ENCODE measurements at places on chromosomes 5 and 9. TPM values are rescaled to one million over a fixed set of nuclear protein-coding genes. Genes with fewer than 3 reads are reported as not detected.

Gene GPR151
- total RNA-seq = not detected

Gene PRLR
- not detected for total RNA-seq

Gene SOX30
- not detected for total RNA-seq

Gene PPP2R2B
- 1.8 TPM for total RNA-seq

Gene ORM2
- total RNA-seq = not detected

Gene RAI14
- 38.0 TPM for total RNA-seq

Gene ACTBL2
- total RNA-seq = 0.04 TPM

Gene SLCO6A1
- total RNA-seq = not detected

Gene PCDHGA11
- 0.94 TPM for total RNA-seq

Gene PCDHGA1
- total RNA-seq = not detected

Gene TAS2R1
- total RNA-seq = not detected

Gene FOXD4L6
- not detected for total RNA-seq

Gene BICD2
- total RNA-seq = 65.1 TPM

Gene PTCD2
- 6.7 TPM for total RNA-seq

Gene ROPN1L
- 0.08 TPM for total RNA-seq

Gene TNC
- 263 TPM for total RNA-seq

Gene DMGDH
- total RNA-seq = not detected

Gene MAMDC2
- total RNA-seq = 2.2 TPM

Gene FAXDC2
- total RNA-seq = 0.84 TPM

Gene SHOC1
- total RNA-seq = not detected

Gene SPINK14
- not detected for total RNA-seq

Gene PTPA
- 97.7 TPM for total RNA-seq

Gene PCAT7
- total RNA-seq = not detected

Gene MEIKIN
- total RNA-seq = not detected

Gene PCDHB13
- not detected for total RNA-seq

Data from hair follicular keratinocyte (primary cell).